ENCODE measurements at places on chromosomes 6 and 20.

DNA sequence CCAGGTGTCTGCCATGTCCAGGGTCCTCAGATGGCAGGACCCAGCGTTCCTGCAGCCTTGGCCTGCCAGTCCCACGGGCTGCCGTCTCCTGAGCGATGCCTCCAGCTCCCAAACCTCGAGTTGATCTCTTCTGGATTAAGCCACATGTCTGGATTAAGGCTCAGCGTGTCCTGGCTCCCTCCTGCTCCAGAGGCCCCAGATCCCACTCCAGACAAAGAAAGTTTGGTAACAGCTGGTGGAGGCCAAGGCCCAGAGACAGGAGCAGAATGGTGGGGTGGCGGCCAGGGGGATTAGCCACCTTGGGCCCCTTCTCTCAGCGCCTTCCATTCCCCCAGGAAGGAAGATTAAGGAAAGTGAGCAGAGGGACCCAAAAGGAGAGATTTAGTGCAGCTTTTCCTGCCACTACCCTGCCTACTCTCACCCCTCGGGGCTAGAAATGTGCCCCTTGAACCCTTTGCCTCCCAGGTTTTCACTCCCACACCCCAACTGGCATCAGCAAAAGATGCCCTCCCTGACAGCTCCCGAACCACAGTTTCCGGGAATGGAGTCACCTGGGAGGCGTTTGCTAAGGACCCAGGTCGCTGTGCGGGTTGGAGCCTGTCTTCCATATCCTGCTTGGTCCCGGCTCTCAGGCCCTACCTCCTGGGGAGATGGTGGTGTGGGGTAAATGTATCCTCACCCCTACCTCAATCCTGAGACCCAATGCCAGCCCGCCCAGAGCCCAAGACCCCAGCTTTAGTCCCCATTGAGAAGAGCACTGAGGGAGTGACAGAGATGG, 6.9 kb downstream of the SPDEF start:
- no peak for DNase-seq

DNA sequence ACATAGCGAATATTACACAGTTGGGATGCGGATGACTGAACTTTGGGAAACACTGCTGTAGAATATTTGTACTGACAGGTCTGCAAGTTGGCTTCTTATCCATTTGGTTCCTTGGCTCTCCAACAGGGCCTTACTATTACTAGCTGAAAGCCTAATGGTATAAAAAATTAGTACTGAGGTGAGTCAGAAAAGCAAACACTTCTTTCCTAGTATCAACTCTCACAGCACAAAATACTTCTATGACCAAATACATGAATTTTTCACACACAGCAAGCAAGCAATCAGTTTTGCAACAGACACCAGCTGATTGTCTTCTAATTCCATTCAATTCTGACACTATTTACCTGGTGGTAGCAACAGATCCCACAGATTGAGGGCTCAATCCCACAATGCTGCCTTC, 168.3 kb downstream of the COL9A1 start:
- no peak for DNase-seq

GRCh38 chr20:63968928-63969760, 586 bp downstream of the ZNF512B start:
- no peak for DNase-seq

- no peak for DNase-seq
Observed at GRCh38 chr6:116027801-116028200, 32.9 kb downstream of the FRK start.

DNA sequence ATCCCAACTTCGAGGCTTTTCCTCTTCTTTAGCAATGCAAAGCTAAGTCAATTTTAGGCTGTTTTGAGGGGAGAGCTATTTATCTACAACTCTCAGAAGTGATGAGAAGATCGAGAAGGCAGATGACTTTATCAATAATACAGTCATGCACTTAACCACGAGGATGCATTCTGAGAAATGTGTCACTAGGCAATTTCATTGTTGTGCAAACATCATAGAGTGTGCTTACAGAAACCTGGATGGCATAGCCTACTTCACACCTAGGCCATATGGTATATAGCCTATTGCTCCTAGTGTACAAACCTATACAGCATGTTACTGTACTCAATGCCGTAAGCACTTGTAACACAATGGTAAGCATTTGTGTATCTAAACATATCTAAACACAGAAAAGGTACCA, 66.6 kb downstream of the PRND start:
- DNase-seq, result no peak

DNA sequence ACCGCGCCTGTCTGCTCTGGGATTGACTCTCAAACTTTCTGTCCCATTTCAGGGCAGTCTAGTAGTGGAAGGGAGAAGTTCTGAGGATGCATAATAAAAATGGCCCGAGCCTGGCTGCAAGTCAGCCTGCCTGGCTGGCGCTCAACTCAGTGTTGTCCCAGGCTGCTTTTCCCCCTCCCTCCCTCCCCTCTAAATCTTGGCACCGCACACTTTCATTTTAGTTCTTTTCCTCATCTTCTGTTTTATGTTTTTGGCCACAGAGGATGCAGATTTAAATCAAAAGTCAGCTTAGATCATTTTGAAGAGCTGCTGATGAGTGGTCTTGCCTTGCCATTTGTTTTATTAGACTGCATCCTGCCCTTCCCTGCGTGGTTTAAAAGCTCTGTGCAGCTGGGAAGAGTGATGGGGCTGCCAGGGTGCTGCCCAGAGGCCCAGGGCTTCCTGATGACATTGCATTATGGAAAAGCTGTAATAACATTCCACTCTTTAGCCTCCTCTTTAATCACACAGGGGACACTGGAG, 6.5 kb upstream of the UQCC2 start:
- no peak for DNase-seq

DNA sequence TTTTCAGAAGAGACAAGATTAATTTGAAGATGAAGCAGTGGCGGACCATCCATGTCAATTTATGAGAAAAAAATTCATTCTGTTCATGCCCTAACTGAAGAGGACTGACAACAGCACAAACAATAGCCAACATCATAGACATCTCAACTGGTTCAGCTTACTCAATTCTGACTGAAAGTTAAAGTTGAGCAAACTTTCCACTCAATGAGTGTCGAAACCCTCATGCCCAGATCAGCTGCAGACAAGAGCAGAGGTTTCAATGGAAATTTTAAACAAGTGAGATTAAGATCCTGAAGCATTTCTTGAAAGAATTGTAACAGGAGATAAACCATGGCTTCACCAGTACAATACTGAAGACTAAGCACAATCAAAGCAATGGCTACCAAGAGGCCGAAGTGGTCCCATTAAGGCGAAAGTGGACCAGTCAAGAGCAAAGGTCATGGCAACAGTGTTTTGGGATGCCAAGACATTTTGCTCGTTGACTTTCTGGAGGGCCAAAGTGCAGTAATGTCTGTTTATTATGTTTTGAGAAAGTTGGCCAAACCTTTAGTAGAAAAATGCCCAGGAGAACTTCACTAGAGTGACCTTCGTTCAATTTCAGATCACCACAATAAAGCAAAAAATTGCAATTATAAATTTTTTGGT, 6.1 kb upstream of the SFT2D1 start:
- no peak for DNase-seq

DNA sequence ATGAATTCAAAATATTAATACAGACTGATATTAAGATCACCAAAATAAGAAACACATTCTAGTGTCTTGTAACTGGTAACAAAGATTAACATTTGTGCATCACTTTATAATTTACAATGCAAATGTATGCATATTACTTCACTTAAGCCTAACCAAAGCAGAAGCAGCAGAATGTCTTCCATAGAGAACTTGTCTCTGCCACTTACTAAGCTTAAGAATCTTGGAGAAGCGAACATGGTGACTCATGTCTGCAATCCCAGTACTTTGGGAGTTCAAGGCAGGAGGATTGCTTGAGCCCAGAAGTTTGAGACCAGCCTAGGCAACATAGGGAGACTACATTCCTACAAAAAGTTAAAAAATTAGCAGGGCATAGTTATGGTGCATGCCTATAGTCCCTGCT, 18.8 kb downstream of the AK9 start:
- DNase-seq, result no peak

DNA sequence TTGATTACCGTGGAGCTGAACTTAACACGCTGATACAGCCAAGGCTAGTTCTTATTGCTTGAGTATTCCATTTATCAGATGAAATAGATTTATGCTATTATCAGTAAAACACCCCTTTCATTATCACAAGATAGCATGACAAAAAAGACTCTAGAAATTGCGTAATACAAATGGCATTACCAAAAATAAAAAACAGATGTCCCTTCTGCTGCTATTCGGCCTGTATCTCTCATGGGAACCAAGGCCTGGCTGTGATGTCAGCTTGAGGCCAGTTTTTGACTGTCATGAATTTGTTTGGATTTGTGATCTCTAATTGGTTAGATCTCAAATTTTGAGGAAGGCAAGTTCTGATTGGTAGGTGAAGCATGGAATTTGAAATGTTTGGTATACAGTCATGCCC, 25.2 kb downstream of the MEI4 start:
- no peak for DNase-seq

- no peak for DNase-seq
Observed at GRCh38 chr6:113381959-113382358, 475.2 kb upstream of the MARCKS start.

- DNase-seq, result no peak
Observed at GRCh38 chr6:126919947-126920346, 198.5 kb upstream of the RSPO3 start.

GRCh38 chr20:33499355-33499754, 9.5 kb downstream of the CBFA2T2 start:
- no peak for DNase-seq

DNA sequence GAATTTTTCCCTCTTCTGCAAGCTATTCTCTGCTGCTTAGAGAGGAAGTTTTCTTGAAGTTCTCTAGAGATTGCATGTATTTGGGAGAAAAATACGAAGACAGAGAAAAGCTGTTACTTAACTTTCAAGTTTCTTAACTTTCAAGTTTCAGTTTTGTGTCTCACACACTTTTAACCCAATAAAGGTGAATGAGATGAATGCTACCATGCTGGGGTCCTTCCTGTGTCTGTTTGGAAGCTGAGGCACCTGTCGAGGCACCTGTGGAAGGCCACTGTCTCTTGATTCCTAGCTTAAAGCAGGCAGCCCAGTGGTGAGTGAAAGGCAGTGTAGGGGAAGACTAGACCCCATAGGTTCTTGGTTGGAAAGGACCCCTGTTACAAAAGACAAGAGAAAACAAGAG, 372.8 kb upstream of the JARID2 start:
- no peak for DNase-seq

GRCh38 chr6:110874880-110875547, 429 bp downstream of the AMD1 start:
- DNase-seq, result no peak
